ENCODE measurements at places on chromosomes 4 and X.

- no peak for DNase-seq
Observed at GRCh38 chr4:67550857-67551256, 5.6 kb upstream of the CENPC start.

DNA sequence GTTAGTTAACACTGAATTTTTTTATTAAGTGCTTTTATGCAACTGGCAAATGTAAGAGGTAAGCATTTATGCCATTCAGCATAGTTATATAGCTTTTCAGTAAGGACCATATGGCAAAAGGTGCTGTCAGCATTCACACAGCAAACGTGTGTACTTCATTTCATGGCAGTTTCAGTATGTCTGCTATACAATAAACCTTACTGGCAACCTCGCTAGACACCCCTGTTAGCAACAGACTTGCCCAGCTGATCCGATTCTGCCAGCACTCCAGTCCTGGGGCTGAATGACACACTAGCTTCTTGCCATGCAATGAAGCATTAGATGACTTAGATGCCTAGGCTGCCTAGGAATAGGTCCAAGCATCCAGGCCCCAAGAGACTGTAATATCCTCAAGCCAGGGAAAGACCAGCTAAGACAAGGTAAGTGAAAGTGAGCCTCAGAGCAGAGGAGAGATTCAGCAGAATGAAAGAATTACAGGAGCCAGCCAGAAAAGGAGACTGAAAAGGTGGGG, 47.3 kb upstream of the DOCK11 start:
- no peak for DNase-seq

- DNase-seq: no peak
Observed at GRCh38 chr4:185275501-185275900, 66.1 kb downstream of the SNX25 start.

DNA sequence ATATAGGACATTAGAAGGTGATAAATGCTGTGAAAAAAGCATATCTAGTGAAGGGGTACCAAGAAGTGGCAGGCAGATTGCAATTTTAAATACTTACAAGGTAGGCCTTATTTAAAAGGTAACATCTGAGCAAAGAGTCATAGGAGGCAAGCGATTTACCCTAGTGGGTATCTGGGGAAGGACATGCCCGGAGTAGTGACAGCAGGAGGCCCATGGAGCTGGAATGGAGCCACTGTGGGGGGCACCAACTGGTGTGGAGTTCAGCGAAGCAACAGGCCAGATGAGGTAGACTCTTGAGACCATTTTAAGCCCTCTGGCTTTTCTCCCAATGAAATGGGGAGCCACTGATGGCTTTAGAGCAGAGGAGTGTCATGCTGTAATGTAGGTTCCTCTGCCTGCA, 37.3 kb downstream of the SEC24D start:
- DNase-seq: no peak

DNA sequence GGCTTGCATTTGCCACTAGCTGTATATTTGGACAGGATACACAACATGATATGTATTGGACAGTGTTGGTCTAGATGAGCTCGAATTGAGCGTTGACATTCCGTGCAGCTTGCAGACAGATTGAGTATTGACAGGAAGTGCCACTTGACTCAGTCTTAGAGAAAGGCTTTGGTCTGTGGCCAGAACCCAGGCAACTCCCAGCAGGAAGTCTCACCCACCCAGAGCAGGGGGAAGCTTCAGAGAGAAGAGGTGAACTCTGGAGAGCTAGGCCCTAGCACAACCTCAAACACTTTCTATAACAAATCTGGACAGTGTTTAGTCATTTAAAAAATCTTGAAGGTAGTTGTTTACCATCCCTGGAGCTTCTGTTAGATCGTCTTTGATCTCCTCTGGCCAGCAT, 280.5 kb downstream of the FBXW7 start:
- DNase-seq: no peak

DNA sequence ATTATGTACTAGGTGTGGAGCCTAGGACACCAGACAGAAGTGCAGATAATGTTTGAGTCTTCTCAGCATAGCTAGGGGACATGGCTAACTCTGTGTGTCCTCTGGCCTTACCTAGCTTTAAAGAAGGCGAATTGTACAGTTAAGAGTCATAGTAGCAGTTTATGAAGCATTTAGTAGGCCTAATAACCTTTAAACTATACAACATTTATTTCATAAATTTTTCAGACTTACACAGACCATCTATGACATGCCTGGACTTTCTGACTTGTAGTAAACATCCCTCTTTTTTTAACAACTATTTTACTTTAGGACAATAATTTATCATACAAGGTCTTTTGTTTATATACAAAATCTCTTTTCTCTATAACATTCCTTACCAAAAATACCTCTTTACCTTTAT, 37.4 kb downstream of the ETNPPL start:
- no peak for DNase-seq

DNA sequence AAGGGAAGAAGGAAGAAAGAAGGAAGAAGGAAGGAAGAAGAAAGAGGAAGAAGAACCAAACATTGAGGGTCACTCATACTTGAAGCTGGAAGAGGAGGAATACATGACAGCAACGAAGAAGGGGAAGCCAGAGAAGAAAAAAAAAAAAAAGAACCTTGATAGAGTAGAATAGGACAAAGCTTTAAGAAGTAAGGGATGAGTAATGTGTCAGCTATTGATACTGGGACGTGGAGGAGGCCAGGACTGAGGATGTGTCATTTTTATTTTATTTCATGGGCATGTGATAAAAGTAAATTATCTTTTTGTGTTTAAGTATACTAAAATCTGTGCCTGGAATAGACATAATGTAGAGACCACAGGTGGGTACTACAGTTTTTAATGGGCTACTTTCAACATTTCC, 6.4 kb downstream of the EDA2R start:
- no peak for DNase-seq

DNA sequence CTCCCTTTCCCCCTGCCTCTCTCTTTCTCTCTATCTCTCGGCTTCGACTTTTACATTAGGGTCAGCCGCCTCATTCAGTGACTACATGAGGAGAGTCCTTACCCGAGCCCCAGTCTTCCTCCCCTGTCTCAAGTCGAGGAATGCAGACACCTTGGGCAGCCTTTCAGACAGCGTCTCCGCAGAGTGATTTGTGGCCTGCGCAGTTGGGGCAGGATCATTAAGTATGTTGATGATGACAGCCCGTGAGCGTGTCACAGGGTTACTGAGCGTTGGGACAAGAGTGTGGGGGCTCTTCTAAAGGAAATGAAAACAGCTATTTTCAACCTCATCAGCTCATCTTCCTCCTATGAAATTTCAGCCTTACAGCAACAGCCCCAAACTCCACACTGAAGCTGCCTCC, 312.1 kb upstream of the GATB start:
- no peak for DNase-seq

DNA sequence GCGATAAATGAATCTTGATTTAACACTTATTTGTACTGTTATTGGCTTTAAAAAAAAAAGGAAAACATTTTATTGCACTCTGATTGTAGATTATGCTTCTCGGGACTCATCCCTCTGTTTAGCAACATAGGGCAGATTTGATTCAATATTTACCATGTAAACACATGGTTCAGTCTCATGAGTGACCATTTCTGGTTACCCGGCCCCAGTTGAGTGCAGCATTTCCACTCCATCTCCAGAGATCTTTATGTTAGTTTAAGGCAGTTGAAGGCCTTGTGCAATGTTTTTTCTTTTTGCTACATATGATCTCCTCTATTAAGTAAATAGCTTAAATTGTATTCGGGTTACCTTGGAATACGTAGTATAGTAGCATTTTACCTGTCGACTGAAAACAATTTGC, 143.3 kb upstream of the RPS6KA3 start:
- no peak for DNase-seq

GRCh38 chr4:86178211-86178610, 181.6 kb downstream of the MAPK10 start:
- DNase-seq: no peak

- DNase-seq: no peak
Observed at GRCh38 chr4:76108467-76109181, 34.1 kb downstream of the ART3 start.

DNA sequence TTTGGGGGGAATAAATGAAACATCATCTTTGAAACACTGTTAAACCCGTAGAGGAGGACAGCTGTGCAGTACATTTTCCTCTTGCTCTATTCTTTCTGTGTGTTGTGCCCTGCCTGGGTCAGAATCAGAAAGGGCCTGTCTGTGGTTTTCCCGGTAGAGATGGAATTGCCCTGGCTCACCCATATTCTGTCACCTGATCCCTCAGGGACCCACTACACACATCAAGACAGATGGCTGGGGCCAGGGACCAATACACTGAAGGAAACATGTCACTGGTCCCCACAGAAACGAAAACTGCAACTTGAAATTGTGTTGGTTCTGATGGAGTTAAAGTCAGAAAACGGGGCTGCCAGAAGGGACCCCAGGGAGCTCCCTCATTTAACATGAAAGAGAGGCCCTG, 114.9 kb downstream of the ZNF827 start:
- DNase-seq: no peak

GRCh38 chr4:140726776-140727500, 29.2 kb downstream of the TBC1D9 start:
- DNase-seq: no peak

GRCh38 chrX:148322906-148323305, 177.5 kb upstream of the AFF2 start:
- DNase-seq: no peak

DNA sequence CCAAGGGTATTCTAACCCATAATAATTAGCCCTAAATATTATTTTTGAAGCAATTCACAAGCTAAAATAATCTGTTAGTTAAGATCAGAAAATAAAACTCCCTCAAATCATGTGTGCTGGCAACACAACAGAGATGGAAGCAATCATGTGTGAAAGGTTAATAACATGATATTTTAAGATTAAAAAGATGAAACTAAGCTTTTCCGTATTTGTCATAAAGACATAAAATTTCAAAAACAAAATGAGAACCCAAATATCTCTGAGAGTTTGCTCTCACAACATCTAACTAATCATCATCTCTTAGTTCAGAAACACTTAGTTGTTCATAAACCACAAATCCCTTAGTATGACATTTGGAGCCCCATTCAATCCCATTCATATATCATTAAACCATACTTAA, 749.1 kb downstream of the CCSER1 start:
- no peak for DNase-seq

DNA sequence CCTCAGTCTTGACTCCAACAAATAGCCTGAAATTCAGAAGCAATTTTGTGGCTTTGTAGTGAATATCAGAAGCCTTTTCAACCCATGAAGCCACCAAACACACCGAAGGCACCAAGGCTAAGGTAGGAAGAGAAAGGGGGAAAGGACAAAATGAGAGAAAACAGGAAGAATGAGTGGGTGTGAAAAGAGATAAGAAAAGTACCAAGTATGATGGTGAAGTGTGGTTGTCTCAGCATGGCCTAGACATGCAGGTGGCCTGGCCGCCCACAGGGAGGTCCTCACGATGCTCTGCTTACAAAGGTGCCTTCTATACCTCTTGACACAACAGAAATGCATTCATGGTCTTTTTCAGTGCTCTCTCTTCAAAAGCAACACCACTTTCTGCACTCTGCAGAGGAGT, 34.9 kb downstream of the ACSL1 start:
- DNase-seq: no peak

DNA sequence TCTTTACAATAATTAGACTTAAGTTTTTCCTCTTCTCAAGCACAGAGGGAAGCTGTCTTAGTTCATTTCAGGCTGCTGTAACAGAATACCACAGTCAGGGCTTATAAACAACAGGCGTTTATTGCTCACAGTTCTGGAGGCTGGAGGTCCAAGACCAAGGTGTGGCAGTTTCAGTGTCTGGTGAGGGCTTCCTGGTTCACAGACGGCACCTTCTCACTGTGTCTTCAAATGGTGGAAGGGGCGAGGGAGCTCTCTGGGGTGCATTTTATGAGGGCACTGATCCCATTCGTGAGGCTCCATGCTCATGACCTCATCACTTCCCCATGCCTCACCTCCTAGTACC, 115.7 kb upstream of the MXRA5 start:
- DNase-seq: no peak

DNA sequence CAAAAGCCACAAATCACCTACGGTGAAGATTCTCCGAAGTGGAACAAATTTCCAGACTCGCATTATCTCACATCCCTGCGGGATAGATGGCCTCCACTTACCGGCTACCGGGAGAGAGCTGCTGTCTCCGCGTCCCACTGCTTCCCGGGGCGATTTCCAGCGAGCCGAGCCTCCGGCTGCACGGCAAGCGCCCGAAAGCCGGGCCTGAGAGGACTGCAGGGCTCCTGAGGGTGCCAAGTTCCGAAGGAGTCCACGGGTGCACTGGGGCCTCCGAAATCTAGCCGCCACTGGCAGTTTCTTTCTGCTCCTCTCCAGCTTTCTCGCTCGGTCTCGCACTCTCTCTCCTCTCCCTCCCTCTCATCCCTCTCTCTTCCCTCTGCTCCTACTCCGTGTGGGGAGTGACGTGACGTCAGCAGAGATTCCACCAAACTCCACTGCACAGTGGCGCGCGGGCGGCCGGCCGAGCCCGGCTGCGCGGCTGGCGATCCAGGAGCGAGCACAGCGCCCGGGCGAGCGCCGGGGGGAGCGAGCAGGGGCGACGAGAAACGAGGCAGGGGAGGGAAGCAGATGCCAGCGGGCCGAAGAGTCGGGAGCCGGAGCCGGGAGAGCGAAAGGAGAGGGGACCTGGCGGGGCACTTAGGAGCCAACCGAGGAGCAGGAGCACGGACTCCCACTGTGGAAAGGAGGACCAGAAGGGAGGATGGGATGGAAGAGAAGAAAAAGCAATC, 14.0 kb upstream of the PITX2 start:
- DNase-seq: no peak

- DNase-seq: no peak
Observed at GRCh38 chrX:31165241-31166035, 93.6 kb upstream of the FTHL17 start.

- no peak for DNase-seq
Observed at GRCh38 chr4:11178433-11178832, 250.3 kb downstream of the HS3ST1 start.

DNA sequence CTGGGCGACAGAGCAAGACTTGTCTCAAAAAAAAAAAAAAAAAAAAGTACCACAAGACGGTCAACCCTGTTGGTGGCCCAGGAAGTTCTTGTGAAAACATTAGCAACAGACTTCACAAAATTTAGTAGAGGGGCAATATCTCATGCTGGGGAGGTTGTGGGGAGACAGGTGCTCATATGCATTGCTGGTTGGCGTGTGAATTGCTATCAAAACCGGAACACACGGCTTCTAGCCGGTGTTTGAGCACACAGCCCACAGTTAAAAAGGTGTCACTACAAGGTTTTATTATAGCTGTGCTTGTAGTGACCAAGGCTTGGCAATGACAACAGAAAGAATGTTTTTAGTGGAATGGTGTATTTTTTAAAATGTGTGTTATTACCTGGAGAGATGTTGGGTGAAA, 41.8 kb downstream of the SMS start:
- DNase-seq: no peak

DNA sequence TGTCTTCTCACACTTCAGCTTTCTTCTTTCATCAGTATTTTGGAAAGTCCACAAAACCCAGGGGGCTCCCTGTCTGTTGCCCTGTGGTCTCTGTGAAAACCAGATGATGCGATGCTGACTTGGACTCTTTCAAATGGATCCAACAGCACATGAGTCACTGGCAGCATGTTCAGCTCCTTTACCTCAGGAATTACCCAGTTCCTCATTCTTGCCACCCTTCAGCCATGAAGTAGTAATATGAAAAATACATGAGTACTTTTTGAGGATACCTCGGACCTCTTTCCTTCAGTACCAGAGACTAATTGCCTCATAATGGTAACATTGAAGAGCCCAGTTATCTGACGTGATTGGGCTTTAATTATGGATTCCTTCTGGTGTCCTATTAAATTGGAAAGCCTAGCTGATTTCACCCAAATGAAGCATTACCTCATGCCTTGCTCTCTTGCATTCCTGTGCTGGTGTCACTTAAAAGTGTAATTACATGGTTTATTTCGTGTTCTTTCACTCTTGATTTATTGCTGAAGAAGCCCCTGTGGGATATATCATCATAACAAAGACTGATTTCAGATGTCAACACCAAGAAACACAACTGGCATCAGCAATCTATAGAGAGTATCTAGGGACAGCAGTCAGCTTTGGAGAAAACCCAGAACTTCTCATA, 63.4 kb downstream of the NFKB1 start:
- no peak for DNase-seq
